ENCODE measurements at places on chromosomes 1 and 21.

GRCh38 chr1:5333291-5333690 lies 658.9 kb downstream of the NPHP4 start:
- no peak for DNase-seq

DNA sequence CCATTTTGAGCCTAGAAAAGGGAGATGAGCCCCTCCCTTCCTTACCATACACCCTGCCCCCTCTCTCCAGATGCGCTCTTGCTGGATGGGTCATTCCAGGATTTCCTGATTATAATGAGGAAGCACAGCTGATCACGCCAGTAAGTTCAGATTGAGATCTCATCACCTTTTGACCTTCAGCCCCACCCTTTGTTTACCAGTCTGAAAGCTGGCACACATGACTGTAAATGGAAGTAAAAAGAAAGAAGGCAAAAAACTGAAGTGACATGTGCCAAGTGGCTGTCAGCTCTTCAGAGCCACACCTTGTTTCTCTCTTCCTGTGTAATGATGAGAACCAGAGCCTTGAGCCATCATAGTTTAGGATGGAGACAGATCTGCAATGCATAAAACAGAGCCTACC lies 27.9 kb downstream of the S1PR1 start:
- DNase-seq = no peak

DNA sequence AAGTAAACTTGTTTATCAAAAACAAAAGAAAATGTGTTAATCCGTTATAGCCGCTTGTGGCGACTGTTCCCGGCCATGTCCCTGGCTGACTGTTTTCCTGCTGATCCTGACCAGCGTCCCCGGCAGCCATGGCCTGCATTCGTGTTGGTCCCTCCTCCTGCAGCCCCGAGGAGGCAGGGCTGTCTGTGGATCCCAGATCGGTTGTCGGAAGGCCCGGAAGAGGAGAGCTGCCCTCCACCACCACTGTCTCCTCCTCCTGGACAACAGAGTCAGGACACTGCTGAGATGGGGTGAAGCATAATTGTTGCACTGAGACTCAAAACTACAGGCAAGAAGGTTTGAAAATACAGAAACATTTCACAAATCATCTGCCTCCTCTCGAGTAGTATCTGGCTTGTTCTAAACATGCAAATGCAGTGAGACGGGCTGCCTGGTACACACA lies 3.6 kb upstream of the MXRA8 start:
- DNase-seq = no peak

- DNase-seq = no peak
Measured at GRCh38 chr1:223212441-223212840, 69.4 kb upstream of the TLR5 start.

DNA sequence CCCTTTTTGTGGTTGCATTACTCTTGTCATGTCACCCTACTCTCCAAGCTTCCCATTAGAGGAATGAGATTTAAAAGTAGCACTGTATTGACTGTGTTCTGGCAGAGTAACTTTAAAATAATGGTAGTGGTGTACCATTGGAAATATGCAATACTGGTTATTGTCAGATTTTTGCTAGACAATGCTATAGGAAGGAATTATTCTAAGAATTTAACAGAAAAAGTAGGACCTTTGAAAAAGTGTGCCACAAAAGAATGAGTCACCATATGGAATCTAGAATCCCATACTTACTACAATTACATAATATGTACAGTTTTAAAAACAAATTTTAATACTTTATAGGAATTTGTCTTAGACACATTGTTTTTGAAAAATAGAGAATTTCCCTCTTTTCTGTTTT lies 13.8 kb downstream of the MIER1 start:
- DNase-seq = no peak

DNA sequence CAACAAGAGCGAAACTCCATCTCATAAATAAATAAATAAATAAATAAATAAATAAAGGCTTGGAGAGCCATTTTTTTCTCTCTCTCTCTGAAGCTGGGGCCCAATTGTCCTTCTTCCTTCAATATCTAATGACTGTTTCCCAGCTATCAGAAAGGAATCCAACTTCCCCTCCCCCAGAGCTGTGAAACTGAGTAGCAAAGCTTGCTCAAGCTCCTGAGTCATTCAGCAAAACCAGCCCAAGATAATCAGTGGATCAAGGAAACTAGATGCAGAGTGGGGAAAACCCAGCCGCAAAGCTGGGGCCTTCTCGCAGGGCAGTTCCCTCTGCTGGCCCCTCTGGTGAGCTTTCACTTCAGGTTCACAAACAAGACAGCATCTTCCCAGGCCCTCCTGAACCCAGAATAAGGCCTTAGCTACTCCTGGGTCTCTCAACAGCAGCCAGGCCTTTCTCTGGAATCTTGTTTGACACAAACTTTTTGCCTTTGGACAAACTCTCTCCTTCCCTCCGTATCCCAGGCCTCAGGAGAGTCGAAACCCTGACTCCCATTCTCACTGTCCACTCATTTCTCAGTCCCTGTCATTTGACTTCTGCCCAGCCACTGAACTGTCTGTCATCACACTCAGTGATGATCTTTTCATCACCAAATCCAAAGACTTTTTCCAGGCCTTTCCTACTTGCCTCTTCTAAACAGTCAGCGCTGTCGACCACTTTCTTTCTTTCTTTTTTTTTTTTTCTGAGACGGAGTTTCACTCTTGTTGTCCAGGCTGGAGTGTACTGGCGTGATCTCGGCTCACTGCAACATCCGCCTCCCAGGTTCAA lies 18.0 kb upstream of the PTP4A2 start:
- peak; percentile 50 for DNase-seq

- no peak for DNase-seq
Measured at GRCh38 chr21:29669416-29669815, 270.4 kb downstream of the GRIK1 start.

DNA sequence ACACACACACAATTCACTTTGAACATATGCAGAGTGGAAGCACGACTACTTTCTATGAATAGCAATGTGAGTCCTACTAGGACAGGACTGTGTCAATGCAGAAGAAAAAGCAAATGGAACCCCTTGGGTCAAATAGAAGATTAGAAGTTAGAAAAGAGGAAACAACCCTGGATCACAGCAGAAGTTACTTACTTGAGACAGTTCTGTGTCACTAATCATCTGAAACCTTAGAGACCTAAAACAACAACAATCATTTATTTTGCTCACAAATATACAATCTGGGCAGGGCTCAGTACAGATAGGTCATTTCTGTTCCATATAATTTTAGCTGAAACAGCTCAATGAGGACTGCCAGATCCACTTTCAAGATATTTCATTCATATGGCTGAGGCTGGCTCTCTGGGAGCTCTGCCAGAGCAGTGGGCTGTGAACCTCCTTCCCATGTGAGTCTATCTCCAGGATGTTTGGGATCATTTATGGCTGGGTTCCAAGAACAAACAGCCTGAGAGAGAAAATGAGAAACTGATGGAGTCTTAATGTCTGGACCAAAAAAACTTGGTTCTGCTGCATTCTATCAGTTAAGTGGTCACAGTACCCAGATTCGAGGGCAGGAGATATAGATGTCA lies 42.5 kb upstream of the IL10 start:
- DNase-seq = no peak

- DNase-seq = no peak
Measured at GRCh38 chr1:117577191-117577885, 28.5 kb upstream of the TENT5C start.

GRCh38 chr1:103058391-103058790 lies 49.9 kb downstream of the COL11A1 start:
- no peak for DNase-seq

- no peak for DNase-seq
Measured at GRCh38 chr1:246184503-246184902, 322.6 kb downstream of the SMYD3 start.

DNA sequence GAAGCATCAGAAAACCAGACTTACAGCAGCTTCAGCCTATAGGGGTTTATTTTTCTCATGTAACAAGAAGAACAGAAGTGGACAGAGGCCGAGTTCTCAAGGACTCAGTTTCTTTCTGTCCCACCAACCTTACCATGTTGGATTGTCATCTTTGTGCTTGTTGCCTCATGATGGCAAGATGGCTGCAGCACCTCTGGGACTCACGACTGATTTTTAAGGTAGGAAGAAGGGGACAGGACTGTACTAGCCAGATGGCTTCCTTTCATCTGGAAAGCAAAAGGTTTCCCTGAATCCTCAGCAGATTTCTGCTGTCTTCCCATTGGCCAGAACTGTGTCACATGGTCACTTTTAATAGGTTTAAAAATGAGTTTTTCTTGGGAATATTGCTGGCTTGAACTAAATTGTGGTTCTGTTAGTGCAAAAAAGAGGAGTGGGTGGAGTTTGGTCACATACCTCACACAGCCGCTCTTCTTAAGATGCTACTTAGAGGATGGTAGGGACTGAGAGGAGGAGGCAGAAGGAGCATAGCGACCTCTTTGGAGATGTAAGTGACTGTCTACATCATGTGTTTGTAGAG lies 48.1 kb upstream of the ENAH start:
- DNase-seq = no peak

DNA sequence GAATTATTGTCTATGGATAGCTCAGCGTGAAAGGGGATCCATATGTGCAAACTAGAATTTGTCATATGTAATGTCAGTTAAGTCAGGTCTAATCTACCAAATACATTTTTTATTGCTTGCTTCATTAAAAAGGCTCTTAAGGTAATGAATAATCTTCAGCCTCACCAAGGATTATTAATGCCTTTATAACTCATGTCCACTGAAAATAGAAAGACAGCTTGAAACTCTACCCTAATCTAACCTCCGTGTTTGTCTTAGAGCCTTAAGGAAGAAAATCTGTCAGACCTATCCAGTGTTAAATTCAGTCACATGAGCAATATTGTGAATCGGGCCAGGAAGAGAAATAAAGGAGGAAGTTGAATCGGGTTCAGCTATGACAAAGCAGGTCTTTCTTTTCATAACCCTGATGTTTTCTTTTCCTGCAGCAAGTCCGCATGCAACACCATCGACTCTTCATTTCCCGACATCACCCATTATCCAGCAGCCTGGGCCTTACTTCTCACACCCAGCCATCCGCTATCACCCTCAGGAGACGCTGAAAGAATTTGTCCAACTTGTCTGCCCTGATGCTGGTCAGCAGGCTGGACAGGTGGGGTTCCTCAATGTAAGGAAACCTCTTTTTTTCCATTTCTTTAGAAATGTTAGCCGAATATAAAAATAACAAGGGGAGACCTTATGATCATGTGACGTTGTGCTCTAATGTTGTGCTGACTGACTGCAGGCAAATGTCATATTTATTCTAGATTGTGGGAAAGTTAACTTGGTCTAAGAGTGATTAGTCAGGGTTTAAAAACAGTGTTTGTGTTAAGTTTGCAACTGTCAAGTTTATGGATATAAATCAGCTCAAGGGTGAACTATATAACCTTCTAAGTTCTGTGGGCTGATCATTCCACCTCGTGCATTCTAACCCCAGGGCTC lies 321.0 kb downstream of the TM2D1 start:
- DNase-seq = no peak

GRCh38 chr1:218350801-218351266 lies 5.7 kb downstream of the TGFB2 start:
- no peak for DNase-seq

DNA sequence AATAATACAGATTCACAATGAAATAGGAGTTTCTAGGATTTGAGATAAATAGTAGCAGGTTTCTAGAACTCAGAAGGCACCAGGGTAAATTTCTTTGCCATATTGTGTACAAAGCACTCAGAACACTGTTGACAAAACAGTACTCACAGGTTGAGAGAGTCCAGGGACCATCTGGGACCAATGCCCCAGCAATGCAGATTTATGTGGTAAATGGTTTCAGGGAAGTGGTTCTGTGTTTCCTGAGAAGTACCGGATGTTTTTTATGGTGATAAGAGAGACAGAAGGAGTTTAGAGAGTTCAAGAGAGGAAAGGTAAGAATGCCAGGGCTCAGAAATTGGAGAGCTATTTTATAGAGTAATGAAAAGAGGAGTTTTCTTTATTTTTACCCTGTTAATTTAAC lies 29.6 kb upstream of the DIPK1A start:
- no peak for DNase-seq

GRCh38 chr1:23444104-23444533 lies 19.6 kb upstream of the TCEA3 start:
- no peak for DNase-seq

DNA sequence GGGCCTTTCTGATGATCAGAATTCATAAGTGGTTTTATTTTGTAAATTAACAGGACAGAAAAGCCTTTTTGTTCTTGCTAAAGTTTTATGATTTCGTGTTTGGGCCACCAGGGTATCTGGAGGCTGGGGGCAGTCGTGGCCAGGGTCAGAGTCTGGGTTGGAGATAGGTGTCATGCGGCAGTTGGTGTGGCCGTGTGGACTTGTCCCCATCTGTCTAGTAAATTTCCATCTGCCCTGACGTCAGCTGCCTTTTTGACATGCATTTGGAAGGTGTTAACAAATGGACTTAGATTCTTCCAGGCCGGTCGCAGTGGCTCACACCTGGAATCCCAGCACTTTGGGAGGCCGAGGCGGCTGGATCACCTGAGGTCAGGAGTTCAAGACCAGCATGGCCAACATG lies 56.8 kb downstream of the SKI start:
- no peak for DNase-seq

- DNase-seq = no peak
Measured at GRCh38 chr1:57384284-57384683, 39.6 kb downstream of the DAB1 start.

- DNase-seq = no peak
Measured at GRCh38 chr1:244341455-244342450, 110.0 kb downstream of the ADSS2 start.

DNA sequence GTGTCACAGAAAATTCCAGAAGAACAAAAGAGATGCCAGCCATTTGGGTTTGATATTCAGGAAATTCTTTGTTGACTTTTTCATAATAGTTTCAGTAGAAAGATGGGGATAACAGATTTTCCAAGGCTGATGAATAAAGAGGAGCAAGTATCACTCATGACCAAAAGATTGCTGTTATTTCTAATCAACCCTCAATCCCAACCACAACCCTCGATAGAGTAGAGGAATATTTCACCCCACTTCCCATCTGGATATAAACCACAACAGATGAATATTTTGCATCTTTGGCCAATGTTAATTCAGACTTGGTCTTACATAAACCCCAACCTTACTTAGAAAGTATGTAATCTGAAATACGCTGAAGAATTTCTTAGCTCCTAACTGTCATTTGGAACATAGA lies 232.4 kb downstream of the SEC16B start:
- DNase-seq = no peak

DNA sequence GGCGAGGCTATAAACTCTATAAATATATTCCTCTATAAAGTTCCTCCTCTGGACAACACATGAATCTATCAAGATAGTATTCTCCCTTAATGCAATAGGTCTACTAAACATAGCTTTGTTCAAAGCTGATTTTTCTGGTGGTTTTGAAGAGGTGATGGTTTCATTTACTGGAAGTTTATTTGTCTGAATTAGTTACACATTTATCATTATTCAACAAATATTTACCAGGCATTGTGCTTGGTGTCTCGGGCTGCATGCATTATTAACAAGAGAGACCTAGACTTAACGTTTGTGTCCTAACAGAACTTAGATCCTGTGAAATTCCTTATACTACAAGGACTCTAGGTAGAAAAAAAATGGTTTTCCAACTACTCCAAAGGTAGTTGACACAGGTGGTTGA lies 511.4 kb upstream of the B3GALT2 start:
- no peak for DNase-seq
